ENCODE measurements at places on chromosomes 16 and 17.

- DNase-seq = peak; percentile 57
Measured at GRCh38 chr17:63919311-63919723, 678 bp upstream of the GH1 start.

DNA sequence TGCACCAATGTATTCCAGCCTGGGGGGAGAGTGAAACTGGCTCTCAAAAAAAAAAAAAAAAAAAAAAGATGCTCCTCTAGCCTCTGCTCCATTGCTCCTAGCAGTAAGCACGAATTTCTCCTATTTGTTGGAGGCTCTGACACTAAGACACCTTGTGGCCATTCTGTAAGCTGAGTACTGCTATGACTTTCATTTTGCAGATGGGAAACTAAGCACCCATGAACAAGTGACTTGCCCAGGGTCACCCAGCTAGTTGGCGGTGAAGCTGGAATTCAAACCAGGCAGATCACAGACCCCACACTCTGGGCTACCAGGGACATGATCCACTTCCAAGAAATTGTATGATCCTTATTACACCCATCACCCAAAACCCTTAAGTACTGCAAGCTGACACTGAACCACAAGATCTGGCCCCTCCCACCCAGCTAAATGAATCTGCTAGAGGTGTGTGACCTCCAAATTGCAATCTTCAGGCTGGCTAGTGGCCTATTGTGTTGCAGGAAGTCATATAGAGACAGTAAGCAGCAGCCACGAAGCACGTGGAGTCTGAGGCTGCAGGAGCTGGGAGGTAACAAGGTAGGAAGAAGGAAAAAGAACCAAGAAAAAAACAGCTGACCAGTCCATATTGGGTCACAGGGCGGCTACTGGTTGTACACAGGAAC lies 209.4 kb downstream of the XYLT1 start:
- no peak for DNase-seq

GRCh38 chr16:35628976-35629375 lies 2169.6 kb downstream of the TP53TG3F start:
- DNase-seq = no peak

- DNase-seq = no peak
Measured at GRCh38 chr17:59388069-59388556, 56.7 kb downstream of the YPEL2 start.

- DNase-seq = no peak
Measured at GRCh38 chr16:29306201-29306600, 100.3 kb downstream of the NPIPB11 start.

DNA sequence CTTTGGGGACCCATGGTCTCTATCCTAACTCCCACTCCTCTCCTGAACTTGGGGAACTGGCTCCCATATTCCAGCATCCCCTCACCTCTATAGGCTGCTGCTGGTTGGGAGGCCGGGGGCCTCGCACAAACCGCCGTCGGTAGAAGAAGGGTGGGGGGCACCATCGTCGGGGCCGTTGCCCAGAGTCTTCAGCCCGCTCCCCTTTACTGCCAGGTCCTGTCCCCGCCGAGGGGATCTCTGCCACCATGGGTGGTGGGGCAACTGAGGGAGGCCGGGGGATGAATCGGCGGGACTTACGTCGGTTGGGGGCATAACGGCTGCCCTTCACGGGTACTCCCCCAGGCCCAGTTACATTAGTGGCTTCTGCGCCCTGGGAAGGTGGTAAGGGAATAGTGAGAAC lies 4.3 kb downstream of the YBX2 start:
- DNase-seq = no peak

- no peak for DNase-seq
Measured at GRCh38 chr16:49658531-49658930, 197.4 kb downstream of the ZNF423 start.

GRCh38 chr16:46790599-46791270 lies 40.2 kb downstream of the C16orf87 start:
- DNase-seq = no peak

- DNase-seq = peak; percentile 95
Measured at GRCh38 chr17:60142872-60143499, 6.8 kb upstream of the CA4 start.

DNA sequence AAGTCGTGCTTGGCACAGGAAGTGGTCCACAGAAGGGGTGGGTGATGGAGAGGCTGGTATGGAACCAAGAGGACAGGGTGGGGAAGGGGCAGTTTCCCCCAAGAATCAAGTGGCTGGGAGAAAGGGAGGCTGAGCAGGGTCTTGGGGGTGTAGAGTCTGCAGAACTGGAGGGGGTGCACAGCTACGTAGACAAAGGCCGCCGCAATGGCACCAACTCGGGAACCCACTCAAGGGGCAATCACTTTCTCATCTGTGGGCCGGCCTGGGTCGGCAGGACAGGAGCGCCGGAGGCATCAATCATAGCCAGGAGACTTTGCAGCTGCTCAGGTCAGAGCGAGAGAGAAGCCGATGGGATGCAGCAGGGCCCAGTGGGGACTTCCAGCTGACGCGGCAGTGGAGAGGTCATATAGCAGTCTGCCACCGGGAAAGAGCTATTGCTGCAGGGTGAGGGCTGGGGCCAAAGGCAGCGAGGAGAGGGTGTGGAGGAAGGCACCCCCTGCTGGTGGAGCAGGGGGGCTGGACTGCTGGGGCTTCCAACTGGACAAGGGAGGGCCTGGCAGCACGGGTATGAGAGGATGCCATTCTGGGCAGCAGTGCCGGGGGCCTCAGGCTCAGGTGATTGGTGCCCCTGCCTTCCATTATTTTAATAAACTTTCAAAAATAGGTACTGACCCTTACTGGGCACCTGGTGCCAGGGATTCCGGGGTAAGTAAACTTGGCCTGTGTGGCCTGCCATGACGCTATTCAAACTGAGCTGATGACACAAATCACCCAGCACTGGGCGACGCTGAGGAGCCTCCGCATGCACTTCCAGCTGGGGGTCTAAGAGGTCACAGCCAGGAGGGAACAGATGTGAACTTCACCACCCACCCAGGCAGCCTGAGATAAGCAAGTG lies 52.5 kb upstream of the MTSS2 start:
- DNase-seq = peak; percentile 0

DNA sequence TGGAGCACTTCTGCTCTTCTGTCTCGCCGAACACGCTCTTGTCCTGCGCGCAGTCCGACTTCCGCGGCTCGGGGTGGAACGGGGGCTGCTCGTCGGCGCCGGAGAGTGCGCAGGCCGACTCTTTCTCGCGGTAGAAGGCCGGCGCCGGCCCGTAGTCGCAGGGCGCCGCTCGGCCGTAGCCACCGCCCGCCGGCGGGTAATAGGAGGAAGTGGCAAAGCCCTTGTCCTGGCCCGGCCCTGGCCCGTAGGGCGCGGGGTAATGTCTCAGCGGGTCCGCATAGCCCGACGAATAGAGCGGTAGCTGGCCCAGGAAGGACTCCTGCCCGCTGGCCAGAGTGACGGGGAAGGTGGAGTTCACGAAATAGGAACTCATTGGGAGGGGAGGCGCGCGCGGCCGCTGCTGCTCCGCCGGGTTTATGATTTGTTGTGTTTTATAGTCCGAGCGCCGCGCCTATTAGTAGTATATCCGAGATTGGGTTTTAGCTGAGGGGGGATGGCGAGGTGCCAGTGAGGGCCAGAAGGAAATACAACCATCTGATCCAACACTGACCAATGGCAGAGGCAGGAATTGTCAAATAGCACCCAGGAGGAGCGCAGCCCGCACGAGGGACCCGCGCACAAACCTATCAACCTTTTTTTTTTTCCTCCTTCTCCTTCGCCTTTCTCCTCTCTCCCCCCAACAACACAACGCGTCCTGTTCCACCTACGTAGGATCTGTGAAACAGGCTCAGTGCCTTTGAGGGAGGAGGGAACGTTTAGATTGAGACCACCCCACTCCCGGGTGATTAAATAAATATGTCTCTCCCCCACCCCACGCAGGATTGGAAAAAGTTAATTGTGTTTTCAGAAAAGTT lies 4.4 kb upstream of the HOXB5 start:
- no peak for DNase-seq

DNA sequence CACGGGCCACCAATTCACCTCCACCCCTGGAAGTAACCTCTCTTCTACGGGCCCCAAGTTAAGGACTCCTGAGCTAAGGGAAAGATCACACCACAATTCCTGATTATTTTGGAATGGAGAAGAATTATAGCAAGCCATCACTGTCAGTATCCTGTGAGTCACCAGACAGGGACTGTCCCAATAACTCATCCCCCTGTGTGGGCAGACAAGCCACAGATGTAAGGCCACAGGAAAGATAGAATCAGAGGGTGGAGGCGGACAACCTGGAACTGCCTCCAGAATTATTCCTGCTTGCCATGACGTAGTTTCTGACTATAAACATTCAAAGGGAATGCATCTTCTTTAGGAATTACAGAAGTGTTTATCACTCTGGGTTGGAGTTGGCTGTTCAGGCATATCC lies 5.8 kb upstream of the MYO1D start:
- DNase-seq = no peak

DNA sequence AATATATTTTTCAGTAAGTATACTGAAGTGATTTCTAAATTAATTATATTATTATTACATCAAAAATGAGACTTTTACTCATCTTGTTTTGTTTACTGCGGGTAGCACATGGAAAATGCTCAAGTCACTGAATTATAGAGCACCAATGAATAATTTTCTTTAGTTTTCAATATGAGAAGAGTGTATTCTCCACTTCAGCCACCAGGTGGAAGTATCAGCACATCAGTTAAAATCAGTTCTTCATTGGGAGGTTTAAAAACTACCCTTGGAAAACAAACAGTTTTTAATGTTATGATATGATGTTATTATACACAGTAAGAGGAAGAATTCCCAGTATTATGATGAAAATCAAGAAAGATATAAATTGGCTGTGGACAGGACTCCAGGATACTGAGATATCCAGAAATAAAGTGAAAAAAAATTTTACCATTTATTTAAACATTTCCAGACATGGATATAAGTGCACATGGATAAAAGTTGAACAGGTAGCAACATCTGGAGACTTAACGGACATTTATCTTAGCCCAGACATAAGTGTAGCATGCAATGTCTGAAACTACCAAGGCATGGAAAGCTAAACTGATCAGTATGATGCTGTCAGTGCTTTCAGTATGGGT lies 467.3 kb downstream of the KCNJ2 start:
- peak; percentile 26 for DNase-seq

DNA sequence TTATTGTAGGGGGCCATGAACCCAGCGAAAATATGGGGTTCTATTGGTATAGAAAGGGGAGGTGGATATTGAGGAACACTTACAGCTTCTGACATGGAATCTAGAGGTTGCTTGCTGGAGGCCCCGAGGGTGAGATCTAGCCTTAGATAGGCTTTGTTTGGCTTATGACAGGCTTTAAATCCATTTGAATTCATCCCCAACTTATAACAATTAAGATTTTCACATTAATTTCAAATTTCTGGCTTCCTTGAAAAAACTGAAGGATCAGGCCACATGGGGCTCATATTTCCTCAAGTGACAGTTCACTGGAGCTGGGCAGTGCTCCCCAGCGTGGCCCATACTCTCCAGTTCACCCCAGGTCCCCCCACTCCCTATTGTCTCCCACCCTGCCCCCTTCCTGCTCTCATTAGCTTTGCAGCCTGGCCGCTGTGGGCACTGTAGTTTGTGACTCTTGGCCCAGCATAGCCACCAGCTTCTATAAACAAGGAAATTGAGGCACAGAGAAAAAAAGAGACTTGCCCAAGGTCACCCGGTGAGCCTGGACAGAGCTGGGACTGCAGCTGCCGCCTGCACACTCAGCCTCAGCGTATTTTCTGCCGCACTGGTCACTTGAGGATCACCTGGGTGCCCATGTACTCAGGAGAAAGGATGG lies 19.8 kb upstream of the ADGRG1 start:
- DNase-seq = no peak

- DNase-seq = no peak
Measured at GRCh38 chr17:40528692-40529417, 27.4 kb upstream of the TNS4 start.

DNA sequence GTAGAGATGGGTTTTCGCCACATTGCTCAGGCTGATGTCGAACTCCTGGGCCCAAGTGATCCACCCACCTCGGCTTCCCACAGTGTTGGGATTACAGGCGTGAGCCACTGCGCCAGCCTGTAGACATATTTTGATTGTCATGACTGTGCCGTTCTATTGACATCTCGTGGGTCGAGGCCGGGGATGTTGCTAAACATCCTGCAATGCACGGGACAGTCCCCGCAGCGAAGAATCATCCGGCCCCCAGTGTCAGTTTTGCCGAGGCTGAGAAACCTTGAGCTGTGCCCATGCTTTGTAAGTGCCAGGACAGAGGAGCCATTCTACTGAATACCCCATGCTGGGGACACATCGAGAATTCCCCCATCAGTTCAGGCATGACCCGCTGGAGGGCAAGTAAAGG lies 69.1 kb upstream of the GSE1 start:
- no peak for DNase-seq

GRCh38 chr17:48101012-48101720 lies at the start of gene CBX1:
Gene CBX1 (minus strand): TSS chr17:48101478. CDS start chr17:48077004, 24,474 bp downstream.
- peak; percentile 95 for DNase-seq

DNA sequence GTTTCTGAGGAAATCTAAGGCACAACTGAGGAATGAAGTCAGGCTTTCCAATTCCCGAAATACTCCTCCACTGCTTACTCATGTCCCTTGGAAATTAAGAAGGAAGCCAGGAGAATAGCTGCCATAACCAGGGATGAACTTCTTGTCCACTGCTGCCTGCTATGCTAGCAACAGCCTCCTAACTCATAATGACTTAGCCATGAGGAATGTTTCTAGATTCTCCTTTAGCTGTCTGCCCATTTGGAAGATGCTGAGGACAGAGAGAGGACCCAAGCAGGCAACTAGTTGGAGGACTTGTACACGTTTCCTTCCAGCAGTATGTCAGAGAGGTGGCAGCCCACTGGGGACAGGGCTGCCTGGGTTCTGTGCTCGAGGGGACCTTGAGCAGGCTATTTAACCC lies 939 bp upstream of the CCL2 start:
- no peak for DNase-seq

- no peak for DNase-seq
Measured at GRCh38 chr16:28999577-28999976, 14.7 kb downstream of the LAT start.

- peak; percentile 52 for DNase-seq
Measured at GRCh38 chr17:77834170-77835115, 124.1 kb upstream of the TNRC6C start.

DNA sequence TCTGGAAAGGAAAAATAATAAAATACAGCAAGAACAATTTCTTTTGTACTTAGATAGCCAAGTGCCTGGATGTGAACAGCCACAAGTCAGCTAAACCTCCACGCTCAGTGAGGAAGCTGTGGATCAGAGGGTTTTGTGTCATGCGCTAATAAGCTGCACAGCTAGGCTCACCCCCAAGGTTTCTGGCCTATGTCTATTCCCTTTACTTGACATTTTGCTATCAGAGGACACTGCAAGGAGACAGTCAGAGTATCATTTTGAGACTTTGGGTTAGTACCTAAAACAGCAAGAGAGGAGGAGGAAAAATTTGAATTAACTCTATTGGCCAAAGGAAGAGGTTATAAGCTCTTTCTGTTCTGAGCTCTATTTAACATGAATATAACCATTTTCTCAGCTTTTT lies 139.3 kb downstream of the KCNJ2 start:
- no peak for DNase-seq
